ENCODE measurements at places on chromosomes 1 and 21.

DNA sequence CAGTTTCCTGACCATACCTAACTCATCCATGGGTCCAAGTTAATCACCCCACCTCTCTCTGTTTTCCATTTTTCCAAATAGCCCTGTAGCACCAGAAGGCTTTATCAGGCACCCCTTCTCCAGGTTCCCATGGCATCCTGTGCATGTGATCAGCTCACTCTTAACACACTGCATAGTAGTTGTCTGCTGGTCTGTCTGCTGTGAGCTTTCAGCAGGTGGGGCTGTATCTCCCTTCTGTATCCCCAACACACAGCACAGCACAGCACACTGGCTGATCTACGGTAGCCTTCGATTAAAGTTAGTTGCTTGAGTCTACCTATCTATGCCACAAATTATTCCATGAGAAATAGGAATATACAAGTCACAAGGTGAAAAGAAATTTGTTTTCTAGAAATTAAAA lies 54.3 kb upstream of the C1orf198 start:
- no peak for DNase-seq

DNA sequence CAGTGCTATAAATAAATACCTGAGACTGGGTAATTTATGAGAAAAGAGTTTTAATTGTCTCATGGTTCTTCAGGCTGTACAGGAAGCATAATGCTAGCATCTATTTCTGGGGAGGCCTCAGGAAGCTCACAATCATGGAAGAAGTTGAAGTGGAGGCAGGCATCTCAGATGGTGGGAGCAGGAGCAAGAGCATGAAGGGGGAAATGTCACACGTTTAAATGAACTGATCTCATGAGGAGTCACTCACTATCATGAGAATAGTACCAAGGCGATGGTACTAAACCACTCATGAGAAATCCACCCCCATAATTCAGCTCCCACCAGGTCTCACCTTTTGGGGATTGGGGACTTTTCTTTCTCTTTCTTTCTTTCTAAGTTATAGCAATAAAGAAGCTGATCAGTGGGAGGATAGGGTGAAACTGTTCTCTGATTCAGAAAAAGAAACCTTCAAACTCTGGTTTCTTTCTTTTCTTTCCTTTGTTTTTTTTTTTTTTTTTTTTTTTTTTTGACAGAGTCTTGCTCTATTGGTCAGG lies 17.1 kb upstream of the SPAG17 start:
- no peak for DNase-seq

- no peak for DNase-seq
Measured at GRCh38 chr1:217392441-217392840, 238.4 kb downstream of the GPATCH2 start.

DNA sequence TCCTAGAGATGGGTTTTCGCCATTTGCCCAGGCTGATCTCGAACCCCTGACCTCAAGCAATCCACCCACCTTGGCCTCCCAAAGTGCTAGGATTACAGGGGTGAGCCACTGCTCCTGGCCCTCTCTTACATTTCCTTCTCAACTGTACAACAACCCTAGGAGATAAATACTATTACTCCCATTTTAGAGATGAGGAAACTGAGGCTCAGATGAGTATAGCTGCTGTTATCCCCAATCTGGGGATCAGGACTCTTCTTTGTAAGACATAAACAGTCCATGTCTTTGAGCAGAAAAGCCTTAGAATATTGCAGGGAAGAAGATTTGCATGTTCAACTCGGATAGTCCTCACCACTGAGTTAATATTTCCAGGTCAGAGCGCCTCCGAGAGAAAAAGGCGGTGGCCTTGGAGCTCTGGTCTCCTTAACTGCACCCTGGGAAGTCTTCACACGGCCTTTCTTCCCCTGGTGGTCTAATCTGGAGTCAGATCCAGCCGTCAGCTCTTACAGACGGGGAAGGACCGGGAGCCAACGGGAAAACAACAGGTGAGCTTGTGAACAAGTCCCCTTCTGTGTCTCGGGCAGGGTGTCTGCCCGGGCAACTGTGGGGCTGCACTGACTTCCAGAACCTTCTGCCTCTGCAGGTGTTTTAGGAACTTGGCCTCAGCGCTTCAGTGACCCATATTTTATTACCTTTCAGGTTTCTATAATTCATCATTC lies 5.9 kb upstream of the OLIG1 start:
- DNase-seq, result no peak

DNA sequence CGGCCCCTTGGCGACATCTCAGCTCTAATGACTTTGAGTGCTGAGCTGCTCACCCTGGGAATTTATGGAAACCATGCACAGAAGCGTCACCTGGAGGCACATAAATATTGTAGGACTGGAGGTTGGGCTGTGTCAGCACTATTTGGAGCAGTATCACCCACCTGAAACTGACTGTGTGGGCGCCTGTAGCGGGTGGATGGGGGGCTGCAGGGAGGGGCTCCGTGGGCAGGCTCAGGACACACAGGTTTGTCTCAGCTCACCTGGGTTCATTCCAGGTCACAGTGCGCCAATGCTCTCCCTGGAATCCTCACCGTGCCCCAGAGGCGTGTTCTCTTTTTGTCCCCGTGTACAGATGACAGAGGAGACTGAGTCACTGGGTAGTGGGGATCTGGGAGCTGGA lies 74.8 kb upstream of the ACTL8 start:
- no peak for DNase-seq

DNA sequence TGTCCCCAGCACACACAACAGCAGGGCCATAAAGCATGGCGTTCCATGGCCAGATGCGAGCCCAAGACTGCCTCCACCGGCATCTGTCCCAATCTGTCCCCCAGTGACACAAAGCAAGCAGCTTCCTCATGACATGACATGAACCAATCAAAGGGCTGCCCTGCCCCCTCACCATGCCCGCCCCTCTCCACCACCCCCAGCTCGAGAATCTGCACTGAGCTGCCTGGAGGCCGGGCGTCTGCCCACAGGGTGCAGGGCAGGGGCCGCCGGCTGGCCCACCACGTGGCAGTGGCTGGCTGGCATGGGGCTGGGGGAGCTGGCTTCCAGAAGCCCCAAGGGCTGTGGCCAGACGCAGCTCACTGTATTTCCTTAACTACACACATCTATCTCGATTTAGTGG lies 27.8 kb downstream of the WNT9A start:
- DNase-seq, result no peak

DNA sequence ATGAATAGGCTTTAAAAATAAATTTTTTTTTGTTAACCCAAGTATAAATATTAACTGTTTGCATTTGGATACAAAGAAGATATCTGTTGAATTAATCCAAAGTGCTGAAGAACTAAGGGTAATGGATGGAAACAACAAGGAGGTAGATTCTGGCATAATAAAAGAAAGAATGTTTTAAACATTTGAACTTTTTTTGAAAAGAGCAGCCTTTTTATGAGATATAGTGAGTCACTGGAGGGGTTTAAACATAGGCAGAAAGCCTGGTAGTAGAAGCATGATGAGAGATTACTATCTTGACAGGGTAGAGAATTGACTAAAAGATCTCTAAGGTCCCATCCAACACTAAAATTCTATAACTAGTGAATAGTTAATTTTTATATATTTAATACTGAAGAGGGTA lies 2.7 kb downstream of the MIER1 start:
- no peak for DNase-seq

DNA sequence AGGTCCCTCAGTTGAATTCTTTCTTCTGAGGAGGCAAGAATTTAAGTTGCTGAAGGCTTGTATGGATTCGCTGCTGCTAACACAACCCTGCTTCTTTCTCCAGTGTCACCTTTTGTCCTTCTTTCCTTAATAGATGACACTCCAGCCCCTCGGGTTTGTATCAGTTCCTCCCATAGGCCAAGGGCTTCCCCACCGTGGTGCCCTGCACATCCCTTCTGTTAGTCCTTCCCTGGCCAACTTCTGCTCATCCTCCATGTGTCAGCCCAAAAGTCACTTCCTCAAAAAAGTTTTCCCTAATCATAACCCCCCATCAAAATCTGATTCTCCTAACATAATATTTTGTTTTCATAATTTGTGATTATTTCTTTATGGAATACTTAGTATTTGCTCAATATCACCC lies 190.4 kb downstream of the RHOU start:
- DNase-seq, result no peak

- DNase-seq, result no peak
Measured at GRCh38 chr1:31706384-31707058, 2.7 kb upstream of the COL16A1 start.

DNA sequence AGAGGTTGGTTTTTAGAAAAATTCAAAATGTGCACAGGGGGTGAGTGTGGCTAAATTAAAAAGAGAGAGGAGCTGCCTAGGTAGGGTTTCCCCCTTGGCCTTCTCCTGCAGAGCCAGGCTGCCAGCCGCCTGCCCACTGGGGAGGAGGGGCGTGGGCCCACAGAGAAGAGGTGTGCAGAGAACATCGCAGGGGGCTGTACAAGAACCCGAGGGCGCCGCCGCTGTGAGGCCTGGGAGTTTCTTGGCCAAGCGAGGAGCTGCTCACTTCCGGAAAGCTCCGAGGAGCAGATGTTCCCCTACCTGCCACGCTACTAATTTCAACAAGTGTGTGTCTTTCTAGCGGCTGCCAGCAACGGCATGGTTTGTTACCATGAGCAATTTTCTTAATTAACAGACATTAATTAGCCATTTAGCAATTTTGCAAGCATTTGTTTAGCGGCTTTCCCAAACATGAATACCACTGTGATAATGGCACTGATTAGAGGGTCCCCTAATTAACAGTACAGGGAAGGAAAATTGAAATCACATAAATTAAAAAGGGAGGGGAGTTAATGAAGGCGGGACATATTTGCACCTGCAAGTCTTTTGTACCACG lies 59.7 kb downstream of the MRPL37 start:
- no peak for DNase-seq

DNA sequence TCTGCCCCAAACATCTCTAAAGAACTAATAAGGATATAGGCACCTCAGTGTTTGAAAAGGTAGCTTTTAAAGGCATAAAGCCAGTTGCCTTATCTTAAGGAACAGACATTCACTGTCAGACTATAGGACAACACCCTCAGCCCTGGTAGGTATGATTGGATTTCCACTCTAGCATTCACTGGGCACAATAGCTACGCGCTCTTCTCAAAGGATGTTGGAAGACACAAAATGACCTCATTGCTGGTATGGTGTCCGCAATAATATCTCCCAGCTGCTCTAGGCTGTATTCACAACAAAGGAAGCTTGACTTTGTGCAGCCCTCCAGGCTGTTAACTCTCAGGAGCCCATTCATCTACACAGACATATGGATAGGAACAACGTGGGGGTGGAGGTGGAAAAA lies 119.4 kb upstream of the CXADR start:
- no peak for DNase-seq

DNA sequence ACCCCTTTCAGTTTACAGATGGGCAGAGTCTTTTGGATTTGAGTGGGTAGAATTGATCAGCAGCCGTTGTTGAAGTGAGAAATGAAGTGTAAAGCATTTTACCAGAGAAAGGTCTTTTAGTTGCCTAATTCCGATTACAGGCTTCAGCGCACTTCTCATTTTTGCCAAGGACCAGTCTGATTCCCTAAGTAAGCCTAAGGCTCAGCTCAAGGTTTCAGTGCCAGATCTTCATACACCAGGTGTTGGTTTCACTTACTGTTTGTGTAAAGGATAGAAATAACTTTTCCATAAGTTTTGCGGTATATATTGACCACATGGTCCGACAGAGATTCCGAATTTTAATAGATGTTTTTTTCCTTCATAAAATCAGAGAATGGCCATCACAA lies 83.9 kb upstream of the BMP8A start:
- DNase-seq, result no peak

- DNase-seq, result no peak
Measured at GRCh38 chr1:222750651-222751050, 13.6 kb downstream of the FAM177B start.

GRCh38 chr1:54461731-54462596 lies 55.8 kb upstream of the SSBP3 start:
- no peak for DNase-seq

- DNase-seq, result no peak
Measured at GRCh38 chr1:164823486-164824279, 264.7 kb downstream of the PBX1 start.

Data from stimulated activated CD4-positive, alpha-beta T cell treated with anti-CD3 and anti-CD28 coated beads, Interleukin-1b, Interleukin-23, amount 100 ng/mL, for 48 hours (primary cell).